ENCODE measurements at places on chromosomes 4 and X.

DNA sequence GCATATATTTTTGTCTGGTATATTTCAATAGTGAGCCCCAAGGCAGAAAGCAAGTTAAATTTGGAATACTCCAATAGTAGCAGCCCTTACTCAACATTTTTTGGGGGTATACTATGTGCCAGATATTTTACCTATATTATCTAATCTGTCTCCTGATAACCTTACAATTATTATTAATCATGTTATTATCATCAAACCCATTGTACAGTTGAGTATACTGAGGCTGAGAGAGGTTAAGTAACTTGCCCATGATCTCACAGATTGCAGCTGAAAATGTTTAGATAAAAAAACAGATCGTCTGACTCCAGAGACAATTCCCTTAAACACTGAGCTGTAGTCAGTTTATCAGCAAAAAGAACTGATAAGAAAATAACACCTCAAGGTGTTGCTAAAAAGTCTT lies 6.5 kb upstream of the RBBP7 start:
- H3K4me3 ChIP-seq: no peak overlapping the region
- H3K36me3 ChIP-seq: no peaks in the 10 kb centered on the region
- H3K27ac ChIP-seq: no peak overlapping the region
- no peak for DNase-seq

GRCh38 chrX:47316276-47317025 lies 53.9 kb upstream of the ZNF157 start:
- no peak overlapping the region for H3K4me3 ChIP-seq
- DNase-seq: no peak
- no peaks in the 10 kb centered on the region for H3K36me3 ChIP-seq
- no peak overlapping the region for H3K27ac ChIP-seq
- H3K27me3 ChIP-seq: no peaks in the 10 kb centered on the region

- H3K4me3 ChIP-seq: no peak overlapping the region
- H3K27me3 ChIP-seq: no peaks in the 10 kb centered on the region
- DNase-seq: no peak
- no peak overlapping the region for H3K27ac ChIP-seq
- no peaks in the 10 kb centered on the region for H3K4me1 ChIP-seq
- H3K36me3 ChIP-seq: no peaks in the 10 kb centered on the region
Measured at GRCh38 chr4:80004319-80004718, 68.7 kb downstream of the ANTXR2 start.

GRCh38 chrX:155262970-155263754 lies 1.1 kb downstream of the RAB39B start:
- H3K4me1 ChIP-seq: no peaks in the 10 kb centered on the region
- no peak for DNase-seq
- H3K36me3 ChIP-seq: no peaks in the 10 kb centered on the region

- no peaks in the 10 kb centered on the region for H3K4me1 ChIP-seq
- H3K27ac ChIP-seq: no peak overlapping the region
- no peaks in the 10 kb centered on the region for H3K36me3 ChIP-seq
- no peak for DNase-seq
- H3K4me3 ChIP-seq: no peak overlapping the region
Measured at GRCh38 chrX:147476008-147476407, 435.7 kb upstream of the FMR1 start.
